CD4-positive, alpha-beta T cell treated with Interleukin-15 for 4 hours (primary cell): ENCODE measurements at places on chromosomes 1 and 21.

DNA sequence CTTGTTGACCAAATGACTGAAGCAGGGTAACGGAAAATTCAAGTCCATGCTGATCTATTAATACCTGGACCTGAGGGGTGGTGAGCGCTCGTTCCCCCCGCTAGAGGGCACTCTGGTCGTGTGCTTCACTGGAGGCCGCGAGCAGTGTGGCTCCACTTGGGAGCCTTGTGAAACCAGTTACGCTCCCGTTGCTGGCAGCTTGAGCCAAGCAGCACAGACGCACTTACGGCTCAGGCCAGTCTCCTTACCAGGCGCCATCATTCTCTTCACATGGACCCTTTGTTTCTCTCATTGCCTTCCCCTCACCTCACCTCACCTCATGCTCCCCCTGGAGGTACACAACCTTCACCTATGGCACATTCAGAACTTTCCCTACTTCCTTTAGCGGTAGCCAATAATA is 49.7 kb upstream of the TSPAN2 start:
- peak; percentile 53 for DNase-seq

GRCh38 chr1:199287647-199288046 is 648.8 kb downstream of the PTPRC start:
- DNase-seq, result no peak

DNA sequence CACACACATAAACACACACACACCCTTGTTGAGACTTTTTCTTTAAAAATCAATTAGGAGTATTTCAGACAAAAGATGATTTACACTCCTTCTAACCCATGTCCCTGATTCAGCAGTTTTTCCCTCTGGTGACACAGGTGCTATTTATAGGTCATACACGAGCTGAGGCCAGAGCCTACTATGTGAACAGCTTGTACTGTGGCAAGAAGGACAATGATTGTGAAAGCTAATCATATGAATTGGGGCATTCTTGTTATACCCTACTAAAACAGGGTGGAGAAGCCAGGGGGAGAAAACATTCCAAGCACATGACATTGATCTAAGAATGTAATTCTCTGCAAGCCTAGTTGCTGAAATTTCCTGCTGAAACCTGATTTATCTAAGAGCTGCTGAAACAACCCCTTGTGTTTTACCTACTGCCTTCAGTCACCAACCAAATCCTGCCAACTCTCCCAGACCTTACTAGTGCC is 60.3 kb downstream of the XCL1 start:
- DNase-seq, result no peak

DNA sequence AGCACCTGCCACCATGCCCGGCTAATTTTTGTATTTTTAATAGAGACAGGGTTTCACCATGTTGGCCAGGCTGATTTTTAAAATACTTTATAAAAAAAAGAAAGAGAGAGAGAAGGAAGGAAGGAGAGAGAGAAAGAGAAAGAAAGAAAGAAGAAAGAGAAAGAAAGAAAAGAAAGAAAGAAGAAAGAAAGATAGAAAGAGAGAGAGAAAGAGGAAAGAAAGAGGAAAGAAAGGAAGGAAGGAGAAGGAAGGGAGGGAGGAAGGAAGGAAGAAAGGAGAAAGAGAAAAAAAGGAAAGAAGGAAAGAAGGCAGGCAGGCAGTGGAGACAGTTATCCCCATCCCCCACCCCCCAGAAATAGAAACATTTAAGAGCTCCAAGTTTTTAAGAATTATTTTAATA is 69.9 kb downstream of the TOMM20 start:
- DNase-seq, result no peak

GRCh38 chr21:34526618-34527290 is 14.7 kb upstream of the KCNE1 start:
- no peak for DNase-seq

GRCh38 chr1:211623515-211623914 is 44.6 kb upstream of the SLC30A1 start:
- DNase-seq, result no peak

- DNase-seq, result no peak
These were observed 35.2 kb downstream of the NENF start for GRCh38 chr1:212467843-212468482.

- no peak for DNase-seq
These were observed 50.3 kb downstream of the PTBP2 start for GRCh38 chr1:96771847-96772246.

- DNase-seq, result no peak
These were observed 24.1 kb upstream of the ZSWIM5 start for GRCh38 chr1:45230537-45230936.

GRCh38 chr1:155009742-155010141 is 7.1 kb downstream of the ZBTB7B start:
- DNase-seq, result no peak

GRCh38 chr1:44521378-44522080 is 116.5 kb downstream of the RNF220 start:
- no peak for DNase-seq

GRCh38 chr1:203227371-203228083 is 1.9 kb downstream of the CHIT1 start:
- no peak for DNase-seq

DNA sequence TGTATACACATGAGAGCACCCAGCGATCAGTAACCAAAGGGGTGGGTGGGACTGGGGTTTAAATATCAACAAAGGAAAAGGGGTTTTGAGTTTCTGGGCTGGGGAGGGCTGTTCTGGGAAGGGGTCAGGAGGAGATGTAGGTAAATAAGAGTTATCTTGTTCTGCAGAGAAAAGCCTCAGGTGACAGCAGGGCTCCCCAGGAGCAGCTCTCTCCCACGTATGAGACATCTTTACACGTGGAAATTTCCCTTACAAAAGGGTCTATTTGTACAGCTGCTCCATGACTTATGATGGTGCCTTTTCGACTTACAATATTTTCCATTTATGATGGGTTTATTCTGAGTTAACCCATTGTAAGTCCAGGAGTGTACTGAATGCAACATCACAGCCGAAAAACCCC is 16.3 kb upstream of the PADI2 start:
- DNase-seq, result no peak

DNA sequence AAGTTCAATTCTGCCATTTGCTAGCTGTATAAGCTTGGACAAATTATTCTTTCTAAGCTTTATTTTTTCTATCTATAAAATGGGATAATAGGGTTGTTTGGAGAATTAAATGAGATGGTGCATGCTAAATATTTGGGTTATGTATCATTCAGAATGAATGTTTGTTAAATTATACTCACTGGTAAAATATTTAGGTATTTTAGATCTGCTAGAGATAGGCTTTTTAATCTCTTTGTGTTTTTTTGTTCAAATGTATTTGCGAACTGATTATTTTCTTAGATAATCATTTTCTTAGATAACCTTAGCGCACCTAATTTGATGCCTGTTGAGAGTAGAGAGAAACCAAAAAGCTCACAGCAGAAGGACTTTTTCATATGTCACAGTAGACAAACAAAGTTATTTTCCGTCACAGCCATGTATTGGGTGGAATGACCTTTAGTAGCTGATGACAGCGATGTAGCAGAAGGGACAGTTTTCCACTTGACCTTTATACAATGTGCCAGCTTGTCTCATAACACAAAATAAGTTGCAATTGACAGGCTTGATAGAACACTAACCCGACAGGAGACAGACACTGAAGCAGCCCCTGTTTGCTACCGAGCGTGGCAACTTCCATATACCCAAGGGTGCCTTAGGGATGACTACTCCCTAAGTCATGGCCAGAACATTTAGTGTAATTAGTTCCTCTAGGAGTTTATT is 93.0 kb downstream of the DISC1 start:
- DNase-seq, result no peak

DNA sequence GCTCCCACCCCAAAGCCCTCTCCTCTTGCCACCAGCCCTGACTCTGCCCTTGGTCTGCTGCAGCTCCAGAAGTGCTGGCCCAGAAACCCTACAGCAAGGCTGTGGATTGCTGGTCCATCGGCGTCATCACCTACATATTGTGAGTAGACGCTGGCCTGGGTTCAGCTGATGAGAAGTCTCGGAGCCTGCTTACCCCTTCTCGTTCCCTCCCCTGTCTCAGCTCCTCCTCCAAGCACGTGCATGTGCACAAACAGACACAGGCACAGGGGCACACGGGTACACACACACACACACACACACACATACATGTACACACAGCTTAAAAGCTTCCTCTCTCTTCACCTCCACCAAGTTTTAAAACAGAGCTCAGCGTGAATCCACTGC is 24.3 kb downstream of the CAMK1G start:
- no peak for DNase-seq

DNA sequence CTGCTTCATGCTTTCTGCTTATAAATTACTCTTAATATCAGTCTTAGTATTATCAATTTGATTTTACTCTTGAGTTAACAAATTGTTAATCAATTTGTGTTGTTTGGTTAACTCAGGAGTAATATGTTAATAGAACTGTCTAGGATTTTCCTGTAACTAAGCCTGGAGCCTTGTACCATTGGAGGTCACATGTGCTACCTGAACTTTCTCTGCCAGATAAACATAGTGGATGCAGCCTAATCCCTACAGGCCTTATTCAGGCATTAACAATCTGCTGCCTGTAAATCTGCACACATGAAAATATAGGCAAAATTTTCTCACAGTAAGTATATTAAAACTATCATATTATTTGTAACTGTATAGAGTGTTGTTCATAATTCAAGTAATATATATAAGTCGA is 47.1 kb upstream of the TMPRSS2 start:
- DNase-seq, result no peak

DNA sequence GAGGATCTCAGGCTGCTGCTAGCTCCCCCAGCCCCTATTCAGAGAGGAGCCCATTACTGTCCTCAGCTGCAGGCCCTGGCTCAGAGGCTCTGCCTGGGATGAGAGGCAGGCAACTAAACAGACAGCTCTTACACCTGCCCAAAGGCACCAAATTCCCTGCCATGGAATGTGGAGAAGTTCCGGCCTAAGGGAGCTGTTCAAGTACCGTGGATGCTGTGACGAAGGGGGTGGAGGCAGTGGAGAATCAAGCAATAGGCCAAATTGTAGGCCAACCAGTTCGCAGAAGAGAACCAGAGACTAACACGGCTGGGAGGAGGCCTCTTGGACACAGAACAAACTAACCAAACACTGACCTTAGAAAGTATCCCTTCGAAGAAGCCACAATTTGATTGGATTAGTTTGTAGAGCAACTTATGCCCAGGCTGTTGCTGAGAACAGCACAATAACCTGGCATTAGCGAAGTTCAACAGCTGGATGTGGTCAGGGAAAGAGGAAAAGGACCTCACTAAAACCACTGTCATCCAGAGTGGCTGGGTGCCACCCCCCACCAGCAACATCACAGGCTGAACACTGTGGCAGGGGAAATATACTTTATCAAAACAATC is 3.6 kb downstream of the C1orf174 start:
- DNase-seq, result no peak

DNA sequence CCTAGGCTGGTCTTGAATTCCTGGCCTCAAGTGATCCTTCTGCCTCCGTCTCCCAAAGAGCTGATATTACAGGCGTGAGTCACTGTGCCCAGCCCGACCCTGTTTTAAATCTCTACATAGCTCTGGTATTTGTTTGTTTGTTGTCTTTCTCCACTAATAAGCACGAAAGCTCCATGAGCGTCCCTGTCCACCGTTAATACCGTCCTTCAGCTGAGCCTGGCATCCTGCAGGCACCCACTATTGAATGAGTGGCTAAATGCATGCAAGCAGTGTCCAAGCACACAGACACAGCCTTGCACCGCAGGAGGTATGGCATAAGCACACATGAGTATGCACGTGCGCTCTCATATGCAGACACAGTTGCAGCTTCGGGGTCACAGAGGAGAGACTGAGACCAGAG is 4.5 kb upstream of the COL16A1 start:
- DNase-seq, result no peak

DNA sequence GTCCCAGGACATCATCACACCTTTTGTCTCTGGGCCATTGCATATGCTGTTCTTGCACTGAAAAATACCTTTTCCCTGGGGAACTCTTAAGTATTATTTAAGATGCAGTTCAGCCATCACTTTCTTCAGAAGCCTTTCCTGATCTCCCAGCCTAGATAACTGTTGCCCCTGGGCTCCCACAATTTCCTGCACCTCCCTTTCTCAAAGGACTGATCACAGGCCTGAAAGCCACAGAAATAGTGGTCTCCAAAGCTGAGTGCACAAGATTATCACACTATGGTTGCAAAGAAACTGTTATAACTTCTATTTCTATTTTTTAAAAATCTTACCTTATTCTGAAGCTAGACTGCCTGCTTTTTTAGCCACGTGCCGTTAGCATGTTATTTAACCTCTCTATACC is 2.8 kb upstream of the ZSCAN20 start:
- DNase-seq, result no peak

GRCh38 chr1:156920233-156921052 is at the start of gene LRRC71:
Gene LRRC71 (plus strand): TSS chr1:156920632. CDS start chr1:156920804, 172 bp downstream.
- peak; percentile 37 for DNase-seq

- DNase-seq, result no peak
These were observed 199.9 kb downstream of the PRDM2 start for GRCh38 chr1:13899856-13900255.
